ENCODE measurements at places on chromosomes 12 and 14.

GRCh38 chr12:132703641-132704040 lies 7.0 kb upstream of the PGAM5 start:
- DNase-seq: no peak

DNA sequence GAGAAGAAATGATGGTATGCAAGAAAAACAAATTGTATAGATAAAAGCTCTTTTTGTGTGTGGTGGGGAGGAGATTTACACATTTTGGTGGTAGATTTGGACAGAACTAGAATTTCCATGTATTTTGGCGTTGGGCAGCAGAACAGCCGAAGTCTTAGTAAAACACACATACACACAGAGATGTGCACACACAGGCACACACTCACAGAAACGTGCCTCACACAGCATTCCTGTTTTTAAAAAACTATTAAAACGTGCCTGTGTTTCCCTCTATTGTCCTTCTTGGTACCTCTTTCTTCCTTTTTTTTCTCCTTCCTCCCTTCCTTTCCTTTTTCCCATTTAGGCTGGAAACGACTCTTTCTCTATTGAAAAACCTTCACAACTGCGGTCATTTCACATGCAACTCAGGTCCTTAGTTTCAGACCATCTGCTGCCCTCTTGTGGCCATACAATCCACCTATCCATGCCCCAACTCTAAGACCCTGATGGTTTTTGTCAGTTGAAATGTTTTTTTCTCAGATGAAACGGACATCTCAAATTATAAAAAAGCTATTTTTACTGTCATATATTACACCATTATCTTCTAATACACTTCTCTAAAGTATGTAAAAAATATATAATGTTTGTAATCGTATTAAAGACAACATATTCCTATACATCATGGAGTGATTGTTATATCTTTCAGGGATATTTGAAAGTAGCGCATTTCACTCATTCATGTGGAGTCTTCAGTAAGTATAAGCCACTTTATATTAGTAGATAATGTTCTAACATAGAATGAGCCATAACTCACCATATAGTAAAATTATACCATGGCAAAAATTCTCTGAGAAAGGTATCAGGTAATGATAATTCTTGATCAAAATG lies 386.7 kb upstream of the NOVA1 start:
- no peak for DNase-seq

GRCh38 chr12:113497693-113498092 lies 26.0 kb upstream of the LHX5 start:
- DNase-seq: no peak

GRCh38 chr14:31967669-31967975 lies 109.5 kb upstream of the ARHGAP5 start:
- no peak for DNase-seq

- no peak for DNase-seq
Observed at GRCh38 chr12:4809449-4810218, 89.4 kb downstream of the GALNT8 start.

DNA sequence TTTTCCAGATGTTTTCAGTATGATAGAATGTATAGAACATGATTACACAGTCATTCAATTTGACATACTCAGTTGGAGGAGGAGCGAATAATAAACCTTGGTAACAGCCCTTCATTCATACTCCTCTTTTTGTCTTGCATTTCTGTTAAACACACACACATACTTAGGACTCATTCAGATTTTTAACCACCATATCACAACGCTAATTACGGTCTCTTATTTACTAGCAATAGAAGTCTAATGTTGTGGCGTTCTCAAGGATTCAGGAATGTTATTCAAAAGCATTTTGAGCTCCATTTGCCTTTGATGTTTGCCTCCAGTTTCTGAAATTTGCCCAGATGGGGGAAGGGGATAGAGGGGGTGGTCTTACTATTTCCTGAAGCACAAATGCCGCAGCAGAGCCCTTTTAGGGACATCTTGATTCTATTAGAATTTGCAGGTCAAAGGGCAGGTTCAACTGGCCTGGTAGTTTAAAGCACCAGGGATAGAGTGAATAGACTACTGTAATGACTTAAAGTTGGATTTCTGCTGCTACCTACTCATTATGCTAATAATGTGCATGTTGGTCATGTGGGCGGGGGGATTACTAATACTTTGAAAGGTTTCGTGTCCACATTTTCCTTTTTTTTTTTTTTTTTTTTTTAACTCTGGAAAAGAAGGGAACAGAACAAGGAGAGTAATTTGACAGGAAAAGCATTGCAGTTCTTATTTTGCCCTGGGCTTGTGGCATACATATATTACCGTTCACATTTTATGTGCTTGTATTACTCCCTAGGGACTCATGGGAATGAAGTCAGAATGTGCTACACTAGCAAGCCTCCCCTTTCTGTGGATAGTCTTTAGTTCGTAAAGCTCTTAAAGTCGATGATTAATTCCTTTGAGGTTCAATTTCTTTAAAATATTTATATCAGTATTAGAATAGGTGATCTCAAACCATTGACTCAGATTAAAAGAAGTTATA lies 226.8 kb downstream of the FBXL14 start:
- no peak for DNase-seq

DNA sequence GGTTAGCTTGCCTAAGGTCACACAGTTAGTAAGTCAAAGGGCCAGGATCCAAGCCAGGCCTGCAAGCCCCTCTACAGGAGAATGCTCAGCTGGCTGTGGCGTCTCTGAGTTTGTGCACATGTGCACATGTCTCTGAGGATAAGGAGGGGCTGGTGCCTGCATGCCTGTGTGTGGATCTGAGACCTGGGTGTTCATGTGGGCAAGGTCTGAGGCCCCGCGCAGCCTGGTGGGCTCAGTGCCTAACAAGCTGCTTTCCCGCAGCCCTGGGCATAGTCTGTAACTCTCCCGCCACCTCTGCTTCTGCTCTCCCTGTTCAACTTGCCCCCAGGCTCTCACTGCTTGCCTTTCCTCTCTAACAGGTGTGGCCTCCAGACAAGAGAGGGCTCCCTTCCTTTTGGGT lies 4.3 kb upstream of the SLC6A12 start:
- DNase-seq: no peak

Measured in activated T-cell treated with anti-CD3 and anti-CD28 coated beads for 1 hour (primary cell).